ENCODE measurements at places on chromosomes 2 and 18.

GRCh38 chr18:69898241-69898861 is 49.3 kb downstream of the CD226 start:
- no peak for DNase-seq

DNA sequence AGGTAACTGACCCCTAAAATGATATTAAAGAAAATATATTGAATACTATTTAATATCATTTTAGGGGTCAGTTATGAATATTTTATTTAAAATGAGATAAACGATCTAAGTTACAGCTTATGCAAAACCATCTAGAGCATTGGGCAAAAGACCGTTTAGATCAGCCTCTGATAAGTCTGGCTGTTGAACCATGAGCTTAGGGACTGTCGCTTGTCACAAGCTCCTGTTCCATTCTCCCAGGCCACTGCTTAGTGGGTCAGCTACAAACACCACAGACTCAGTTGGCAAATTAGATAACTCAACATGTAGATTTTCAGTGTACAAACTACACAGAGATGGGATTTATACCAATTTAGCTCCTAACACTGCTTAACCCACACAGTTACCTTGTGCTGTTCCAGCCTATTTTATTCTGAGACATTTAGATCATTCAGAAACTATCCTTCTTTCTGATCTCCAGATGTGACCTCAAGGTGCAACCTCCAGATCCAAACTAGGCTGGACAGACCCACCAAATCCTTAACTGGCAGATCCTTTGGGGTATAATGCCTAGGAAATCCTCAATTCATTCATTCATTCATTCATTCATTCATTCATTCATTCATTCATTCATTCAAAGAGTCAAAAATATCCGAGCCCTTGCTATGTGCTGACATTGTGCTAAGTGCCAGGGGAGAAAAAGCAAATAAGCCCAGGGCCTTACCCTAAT is 82.8 kb downstream of the HRH4 start:
- DNase-seq: no peak

- peak; percentile 40 for DNase-seq
Observed at GRCh38 chr18:33836564-33836963, 258.5 kb downstream of the ASXL3 start.

DNA sequence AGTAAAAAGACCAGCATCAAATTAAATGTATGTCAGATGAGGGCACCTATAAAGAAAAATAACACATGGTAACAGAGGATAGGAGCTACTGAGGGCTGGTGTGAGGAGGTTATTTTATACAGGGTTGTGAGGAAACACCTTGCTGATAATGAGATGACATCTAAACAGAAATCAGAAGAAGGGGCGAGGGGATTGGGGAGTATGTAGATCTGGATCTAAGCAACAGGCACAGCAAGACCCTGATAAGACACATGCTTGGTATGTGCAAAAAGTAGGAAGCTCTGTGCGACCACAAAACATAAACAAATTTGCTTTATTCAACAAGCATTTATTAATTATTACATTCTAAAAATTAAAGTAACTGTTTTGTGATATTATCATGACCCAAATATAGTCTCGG is 295.4 kb downstream of the ZEB2 start:
- no peak for DNase-seq

DNA sequence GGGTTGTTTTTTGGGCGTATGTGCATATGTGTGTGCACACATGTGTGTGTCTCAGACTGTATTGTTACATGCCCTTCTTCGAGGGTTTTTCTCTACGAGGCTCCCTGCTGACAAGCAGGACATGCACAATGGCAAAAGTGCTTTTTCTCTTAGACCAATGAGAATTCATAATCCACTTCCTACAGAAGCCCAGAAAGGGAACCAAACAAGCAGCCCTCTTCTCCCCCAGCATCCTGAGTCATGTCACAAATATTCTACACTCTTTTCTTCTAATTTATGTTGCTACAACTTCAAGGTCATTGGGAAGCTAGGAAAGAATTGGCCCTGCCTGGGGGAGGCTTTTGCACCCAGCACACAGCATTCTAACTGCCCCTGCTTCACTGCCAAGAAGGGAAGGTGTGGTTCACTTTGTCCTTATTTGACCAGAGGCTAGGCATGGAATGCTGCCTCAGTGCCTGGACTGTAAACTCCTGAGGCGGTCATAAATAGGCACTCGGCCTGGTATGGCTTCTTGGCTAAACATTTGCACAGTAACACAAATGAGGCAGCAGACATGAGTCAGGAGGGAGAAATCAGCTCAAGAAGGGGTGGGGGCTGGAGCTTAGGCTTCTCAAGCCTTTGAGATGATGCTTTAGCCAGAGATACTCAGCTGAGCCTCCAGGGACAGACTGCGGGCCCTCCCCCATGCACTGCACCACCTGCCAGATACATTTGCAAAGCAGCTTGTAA is 92.7 kb upstream of the KLF7 start:
- DNase-seq: no peak

Measured in COR-L47 (cell line).